ENCODE measurements at places on chromosomes 2 and 18.

DNA sequence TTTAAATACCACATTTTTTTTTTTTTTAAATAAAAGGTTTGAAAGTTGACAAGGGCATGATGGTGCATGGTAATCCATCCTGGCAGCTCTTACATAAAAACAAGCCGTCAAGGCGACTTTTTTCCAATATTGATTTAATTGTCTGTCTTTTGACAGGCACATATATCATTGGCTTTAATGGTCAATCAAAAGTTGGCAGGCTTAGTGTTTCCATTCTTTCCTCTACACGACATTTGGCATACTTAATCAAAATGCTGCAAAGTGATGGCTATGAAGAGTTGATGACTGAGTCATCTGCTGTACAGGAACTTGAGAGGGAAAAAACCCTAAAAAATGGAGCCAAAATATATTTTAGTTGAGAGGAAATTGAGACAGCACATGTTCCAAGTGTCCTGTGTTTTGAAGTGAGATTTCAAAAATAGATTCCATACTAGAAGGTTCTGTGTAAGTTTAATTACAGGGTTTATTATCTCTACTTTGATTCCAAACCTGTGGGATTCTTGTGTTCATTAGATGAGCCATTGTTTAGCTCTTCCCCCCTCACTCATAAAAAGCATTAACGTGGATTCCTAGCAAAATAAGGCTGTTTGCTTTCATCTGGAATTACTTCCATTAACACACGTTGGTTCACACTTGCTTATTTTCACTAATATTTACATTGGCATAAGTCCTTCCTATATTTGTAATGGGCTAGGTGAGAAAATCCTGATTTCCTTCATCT, 3.2 kb downstream of the TSHZ1 start:
- peak; percentile 78 for DNase-seq

DNA sequence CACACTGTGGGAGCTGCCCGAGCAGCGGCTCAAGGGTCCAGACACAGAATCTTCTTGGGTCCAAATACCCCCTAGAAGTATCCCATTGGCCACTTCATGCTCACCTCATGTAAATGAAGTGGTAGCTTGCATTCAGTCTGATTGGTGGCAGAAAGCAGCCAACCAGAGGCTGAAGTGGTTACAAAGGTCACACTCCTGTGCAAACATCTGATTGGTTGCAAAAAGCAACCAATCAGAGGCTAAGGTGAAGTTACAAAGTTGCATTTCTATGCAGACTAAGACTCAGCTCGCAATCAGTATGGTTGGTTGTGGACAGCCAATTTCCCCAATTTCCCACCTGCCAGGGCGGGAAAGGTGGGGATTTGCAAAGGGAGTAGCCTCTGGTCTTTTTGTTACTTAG, 94.3 kb downstream of the DGKD start:
- DNase-seq = no peak

DNA sequence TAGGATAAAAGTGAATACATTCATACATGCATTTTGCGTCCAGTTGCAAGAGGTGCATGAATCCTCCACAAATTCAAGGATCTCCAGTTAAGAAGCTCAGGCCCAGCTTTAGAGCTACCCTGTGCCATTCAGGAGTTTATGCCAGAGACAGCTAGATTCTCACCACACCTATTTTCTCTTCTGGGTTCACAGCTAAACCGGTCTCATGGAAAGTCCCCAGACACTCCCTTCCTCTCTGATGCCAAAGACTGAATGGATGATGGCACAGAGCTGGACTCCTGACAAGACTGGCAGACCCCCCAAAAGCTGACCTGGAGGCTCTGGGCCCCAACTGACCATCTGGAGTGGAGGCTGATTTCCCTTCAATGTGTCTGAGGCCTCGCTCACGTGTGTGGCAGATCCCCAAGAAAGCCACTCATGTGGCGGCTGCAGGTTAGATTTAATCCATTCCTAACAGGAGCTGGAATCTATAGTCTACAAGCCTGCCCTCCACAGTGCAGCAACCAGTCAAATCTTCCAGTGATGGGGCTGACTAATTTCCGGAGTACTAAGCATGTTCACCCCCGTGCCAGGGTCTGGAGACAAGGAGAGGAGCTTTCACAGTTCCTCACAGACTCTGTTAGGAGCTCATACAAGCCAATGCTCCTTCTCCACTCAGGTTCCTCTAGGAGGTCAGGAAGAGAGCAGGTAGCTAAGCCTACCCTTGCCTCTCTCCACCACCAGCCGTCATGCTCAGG, 257.1 kb downstream of the BCL11A start:
- DNase-seq = no peak

DNA sequence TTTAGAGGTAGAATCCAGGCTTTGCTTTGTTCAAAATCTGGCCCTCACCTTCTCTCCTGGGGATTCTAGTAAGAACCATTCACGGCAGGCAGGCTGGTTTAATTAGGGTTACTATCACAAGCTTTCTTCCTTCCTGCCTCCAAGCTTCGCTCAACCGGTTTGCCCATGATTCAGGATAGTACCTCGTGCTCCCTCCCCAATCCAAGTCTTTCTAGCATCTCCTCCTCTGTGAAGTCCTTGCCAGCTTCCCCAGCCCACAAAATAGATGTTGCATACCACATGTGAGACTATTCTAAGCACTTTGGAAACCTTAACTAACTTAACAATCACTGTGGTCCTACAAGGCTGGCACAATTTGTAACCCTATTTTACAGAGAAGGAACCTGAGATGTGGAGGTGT, 135.1 kb downstream of the SOCS6 start:
- peak; percentile 20 for DNase-seq

- peak; percentile 72 for DNase-seq
Measured at GRCh38 chr2:207926133-207926988, 99.0 kb downstream of the PLEKHM3 start.

Data from astrocyte of the hippocampus (primary cell).